ENCODE measurements at places on chromosomes 7 and 10.
A peak's percentile ranks its signal among the peaks of the same experiment; 100 is the strongest.

- DNase-seq: no peak
These were observed 5.9 kb downstream of the DUSP5 start for GRCh38 chr10:110503528-110504110.

DNA sequence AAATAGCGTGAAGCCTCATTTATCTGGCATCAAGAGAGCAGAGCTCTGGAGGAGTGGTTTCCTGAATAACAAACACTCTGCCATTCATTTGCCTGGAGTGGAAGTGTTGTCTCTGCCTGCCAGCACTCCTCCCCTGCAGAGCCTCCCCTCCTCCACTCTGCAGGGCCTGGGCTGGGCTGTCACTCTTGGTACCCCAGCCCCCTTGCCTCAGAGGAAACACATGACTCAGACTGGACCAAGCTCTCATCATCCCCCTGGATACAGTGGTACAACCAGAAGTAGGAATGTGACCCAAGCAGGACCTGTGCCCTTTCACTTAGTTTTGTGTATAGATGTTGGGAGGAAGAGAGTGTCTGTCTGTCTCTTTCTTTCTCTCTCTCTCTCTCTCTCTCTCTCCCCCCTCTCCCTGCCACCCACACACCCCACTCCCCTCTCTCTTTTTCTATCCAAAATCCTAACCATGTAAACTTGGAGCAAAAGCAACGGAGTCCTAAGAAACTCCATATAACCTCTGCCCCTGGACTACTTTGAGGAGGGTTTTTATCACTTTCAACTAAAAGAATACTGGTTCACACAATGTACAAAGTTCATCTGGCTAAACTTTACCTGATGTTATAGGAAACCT is 43.9 kb downstream of the DOCK4 start:
- DNase-seq: no peak

DNA sequence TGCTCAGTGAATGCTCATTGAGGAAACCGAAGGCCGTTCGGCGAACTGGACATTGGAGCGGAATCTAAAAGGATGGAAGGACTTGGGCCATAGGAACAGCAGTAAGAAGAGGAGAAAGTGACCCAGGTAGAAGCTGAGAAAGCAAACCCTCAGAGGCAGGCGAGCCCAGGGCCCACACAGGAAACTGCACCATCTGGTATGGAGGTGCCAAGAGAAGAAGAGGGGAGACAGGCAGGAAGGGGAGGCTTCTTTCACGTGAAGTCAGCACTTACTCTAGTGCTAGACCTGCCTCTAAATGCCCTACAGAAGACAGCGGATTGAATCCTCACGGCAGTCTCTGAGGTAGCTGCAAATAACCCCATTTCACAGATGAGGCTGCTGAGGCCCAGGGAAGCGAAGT is 10.2 kb upstream of the CRHR2 start:
- no peak for DNase-seq

DNA sequence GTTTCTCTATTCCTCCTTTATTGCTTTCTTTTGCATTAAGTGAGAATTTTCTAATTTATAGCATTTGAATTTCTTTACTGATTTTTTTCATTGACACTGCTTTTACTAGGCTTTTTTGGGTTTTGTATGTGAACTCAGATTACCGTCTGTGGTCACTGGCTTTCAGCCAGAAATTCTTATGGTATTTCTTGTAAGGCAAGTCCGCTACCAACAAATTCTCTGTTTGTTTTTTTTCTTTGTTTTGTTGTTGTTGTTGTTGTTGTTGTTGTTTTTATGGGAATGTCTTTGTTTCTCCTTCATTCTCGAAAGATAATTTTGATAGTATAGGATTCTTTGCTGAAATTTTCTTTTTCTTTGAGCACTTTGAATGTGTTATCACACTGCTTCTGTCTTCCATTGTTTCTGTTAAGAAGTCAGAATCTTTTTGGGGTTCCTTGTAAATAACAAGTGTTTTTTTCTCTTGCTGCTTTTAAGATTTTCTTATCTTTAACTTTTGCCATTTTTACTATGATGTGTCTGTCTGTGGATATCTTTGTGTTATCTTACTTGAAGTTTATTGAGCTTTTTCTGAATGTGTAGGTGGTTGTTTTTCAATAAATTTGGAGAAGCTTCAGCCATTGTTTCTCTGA is 7.2 kb downstream of the NET1 start:
- DNase-seq: no peak

GRCh38 chr7:18117482-18117881 is 89.8 kb upstream of the PRPS1L1 start:
- DNase-seq: peak; percentile 35

GRCh38 chr7:22179442-22179879 is 177.5 kb downstream of the RAPGEF5 start:
- DNase-seq: no peak

DNA sequence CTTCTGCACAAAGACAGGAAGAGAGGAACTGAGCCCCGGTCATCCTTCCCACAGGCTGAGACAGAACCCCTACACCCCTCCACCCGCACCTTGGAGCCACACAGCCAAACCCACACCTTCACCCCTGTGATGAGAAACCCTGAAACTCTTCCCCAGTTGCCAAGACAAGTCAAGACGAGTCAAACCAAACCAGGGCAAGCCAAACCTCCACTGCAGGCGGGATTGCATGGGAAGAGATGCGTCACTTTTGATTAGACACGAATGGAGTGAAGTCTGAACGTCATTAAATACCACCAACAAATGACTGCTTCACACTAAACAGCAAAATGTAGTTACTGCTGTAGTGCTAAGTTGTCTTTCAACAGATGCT is 73.8 kb downstream of the PRPF18 start:
- DNase-seq: no peak

GRCh38 chr10:72392571-72392970 is 37.9 kb upstream of the DNAJB12 start:
- DNase-seq: no peak

- DNase-seq: no peak
These were observed 315.7 kb downstream of the THSD7A start for GRCh38 chr7:11516328-11516727.

GRCh38 chr7:33764752-33765451 is 140.4 kb upstream of the BMPER start:
- peak; percentile 55 for DNase-seq

DNA sequence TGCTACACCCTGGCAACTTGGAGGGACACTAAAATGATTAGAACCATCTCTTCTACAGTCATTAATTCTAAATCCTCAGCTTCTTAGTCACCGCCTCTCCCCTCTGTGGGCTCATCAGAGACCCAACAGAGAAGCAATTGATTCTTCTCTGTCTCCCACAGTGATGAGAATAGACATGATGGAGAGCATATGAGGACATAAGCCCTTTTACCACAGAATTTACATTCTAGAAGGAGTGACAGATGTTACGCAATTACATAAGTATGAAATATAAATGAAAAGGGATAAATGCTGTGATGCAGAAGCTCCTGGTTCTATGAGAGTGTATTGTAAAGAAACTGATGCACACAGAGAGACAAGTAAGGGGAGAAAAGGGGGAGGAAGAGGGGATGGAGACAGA is 18.1 kb upstream of the ABCB5 start:
- no peak for DNase-seq

DNA sequence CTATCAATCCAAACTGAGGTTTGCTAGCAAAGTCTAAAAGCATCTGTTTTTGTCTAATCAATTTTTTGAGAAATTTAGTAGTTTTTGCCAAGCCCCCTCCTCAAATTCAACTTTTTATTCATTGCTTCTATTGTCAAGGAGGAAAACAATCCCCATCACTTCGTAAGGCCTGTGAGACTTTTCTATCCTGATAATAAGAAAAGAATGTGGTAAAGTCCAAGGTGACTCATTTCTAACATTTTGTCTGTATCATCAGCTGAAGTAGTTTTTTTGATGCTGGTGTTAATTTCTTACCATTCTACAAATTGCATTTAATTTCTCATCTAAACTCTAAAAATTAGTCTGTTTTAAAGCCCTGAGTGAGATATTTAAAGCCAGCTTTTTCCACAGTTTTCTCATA is 11.7 kb downstream of the ANK3 start:
- DNase-seq: no peak

- no peak for DNase-seq
These were observed 52.6 kb upstream of the PCBD1 start for GRCh38 chr10:70940834-70941568.

- peak; percentile 45 for DNase-seq
These were observed 108.6 kb upstream of the KCNMA1 start for GRCh38 chr10:77746047-77746707.

DNA sequence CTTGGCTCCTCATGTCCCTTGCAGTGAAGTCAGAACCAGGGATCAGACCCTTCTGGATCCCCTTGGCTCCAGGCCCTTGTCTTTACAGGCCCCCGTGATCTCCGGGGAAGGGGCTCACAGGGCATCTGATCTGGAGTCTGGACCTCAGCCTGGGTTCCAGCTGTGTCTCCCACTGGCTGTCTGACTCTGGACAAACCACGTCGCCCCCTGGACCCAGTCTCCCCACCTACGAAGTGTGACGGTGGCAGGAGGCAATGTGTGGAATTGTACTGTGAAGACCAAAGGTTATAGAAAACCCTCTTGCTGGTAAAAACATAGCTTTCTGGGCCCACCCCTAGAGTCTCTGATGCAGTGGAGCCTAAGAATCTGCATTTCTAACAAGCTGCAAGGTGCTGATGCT is 15.5 kb upstream of the C10orf71 start:
- DNase-seq: no peak

Measured in non-pigmented ciliary epithelial cell (primary cell).